NCI-H1694 treated with DMSO at 0.1 percent for 48 hours (cell line): ENCODE measurements at places on chromosomes 16 and 17.

DNA sequence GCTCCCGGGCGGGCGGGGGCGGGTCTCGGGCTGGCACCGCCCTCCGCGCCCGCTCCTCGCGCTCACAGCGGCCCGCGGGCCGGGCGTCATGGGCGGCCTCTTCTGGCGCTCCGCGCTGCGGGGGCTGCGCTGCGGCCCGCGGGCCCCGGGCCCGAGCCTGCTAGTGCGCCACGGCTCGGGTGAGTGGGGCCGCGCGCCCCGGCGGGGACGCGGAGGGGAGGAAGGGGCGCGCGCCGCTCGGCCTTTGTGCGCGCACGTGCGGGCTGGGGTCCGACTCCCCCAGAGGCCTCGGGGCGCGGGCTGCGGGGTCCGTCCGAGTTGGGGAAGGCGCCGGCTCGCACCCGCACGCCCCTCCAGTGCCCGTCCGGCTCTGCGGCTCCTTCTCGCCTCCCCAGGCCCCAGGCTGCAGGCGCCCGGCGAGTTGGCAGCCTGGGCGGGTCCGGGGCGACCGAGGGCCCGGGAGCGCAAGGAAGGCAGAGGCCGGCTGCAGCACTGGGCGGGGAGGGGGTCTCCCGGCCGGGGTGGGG, at the start of gene NME4:
NME4 (plus strand) TSS at position 65 of the 527 bp plus-strand sequence; CDS start at position 89, 24 bp downstream.
- no peak for DNase-seq

DNA sequence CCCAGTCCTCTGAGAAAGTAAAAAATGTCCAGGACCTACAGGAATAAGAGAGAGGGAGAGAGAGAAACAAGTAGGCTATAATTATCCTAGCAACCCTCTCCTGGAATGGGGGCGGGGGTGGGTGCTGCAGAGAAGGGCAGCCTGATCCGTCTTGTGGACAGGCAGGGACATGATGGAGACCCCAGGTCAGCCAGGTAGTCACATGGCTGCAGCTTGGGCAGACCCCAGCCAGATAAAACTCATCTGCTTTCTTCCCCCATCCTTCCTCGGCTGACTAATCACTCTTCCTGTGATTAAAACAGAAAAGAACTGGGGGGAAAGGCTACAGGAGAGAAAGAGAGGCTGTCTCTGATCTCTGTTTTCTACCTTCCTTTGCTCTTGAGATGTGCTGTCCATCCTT, 32.6 kb downstream of the COPZ2 start:
- no peak for DNase-seq

GRCh38 chr16:56279132-56279531, 87.8 kb downstream of the GNAO1 start:
- DNase-seq: no peak

GRCh38 chr17:38508954-38509771, 80.9 kb downstream of the ARHGAP23 start:
- DNase-seq: peak; percentile 37

GRCh38 chr16:53131050-53131362, 76.2 kb downstream of the CHD9 start:
- DNase-seq: no peak

DNA sequence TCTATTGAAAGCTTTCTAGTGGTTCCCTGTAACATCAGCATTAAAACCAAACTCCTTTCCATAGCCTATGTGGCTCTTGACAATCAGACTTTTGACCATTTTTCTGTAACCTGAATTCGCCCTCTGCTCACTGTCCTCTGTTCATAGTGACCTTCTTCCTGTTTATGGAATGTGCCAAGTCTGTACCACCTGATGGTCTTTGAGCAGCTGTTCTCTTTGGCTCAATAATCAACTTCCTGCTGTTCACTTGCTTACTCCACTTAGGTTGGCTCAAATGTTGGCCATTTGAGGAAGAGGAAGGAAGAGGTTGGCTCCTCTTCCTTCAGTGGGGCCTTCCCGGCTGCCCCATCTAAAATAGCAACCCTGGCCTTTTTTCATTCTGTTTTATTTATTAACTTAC, 251.5 kb downstream of the CA10 start:
- DNase-seq: no peak
